G401 (cell line): ENCODE measurements at places on chromosomes 6 and 20.

DNA sequence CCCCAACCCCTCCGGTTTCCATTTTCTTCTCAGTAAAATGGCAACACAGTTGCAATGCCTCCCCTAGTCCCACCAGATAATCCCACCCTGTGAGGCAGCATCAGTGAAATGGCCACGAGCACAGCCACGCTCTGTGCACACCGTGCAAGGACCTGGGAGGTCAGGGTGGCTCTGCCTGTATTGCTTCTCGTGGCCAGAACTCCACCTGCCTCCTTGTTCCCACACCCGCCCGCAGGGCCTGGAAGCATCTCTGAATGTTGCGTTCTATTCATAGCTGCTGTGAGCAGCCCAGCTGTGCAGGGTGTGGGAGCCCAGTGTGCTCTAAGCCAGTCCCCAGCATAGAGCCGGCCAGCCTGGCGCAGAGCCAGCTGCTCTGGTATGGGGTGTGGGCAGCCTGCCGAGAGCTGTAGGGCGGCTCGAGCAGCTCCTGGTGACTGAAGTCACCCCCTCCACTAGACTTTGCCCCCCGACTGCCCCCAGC lies 161.1 kb downstream of the DLL1 start:
- no peak for DNase-seq

GRCh38 chr20:35610833-35611427 lies 4.7 kb upstream of the SPAG4 start:
- no peak for DNase-seq

DNA sequence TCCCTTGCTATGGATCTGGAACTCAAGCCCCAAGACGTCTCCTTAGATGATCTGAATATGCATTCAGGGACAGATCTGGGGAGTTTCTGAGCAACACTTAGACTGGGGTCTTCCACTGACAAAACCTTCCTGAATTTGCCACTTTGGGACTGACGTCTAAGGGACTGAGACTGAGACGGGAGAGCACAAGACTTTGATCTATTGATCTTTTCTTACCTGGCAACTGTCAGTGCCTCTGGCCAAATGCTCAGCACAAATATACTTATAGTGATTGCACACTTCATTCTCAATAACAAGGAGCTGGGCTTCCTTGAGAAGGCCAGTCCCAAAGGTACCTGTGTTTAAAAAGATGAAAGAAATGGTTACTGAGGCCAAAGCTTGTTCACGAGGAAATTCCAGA lies 131.8 kb downstream of the LPA start:
- no peak for DNase-seq

- no peak for DNase-seq
Measured at GRCh38 chr6:167794161-167795157, 32.3 kb upstream of the AFDN start.

DNA sequence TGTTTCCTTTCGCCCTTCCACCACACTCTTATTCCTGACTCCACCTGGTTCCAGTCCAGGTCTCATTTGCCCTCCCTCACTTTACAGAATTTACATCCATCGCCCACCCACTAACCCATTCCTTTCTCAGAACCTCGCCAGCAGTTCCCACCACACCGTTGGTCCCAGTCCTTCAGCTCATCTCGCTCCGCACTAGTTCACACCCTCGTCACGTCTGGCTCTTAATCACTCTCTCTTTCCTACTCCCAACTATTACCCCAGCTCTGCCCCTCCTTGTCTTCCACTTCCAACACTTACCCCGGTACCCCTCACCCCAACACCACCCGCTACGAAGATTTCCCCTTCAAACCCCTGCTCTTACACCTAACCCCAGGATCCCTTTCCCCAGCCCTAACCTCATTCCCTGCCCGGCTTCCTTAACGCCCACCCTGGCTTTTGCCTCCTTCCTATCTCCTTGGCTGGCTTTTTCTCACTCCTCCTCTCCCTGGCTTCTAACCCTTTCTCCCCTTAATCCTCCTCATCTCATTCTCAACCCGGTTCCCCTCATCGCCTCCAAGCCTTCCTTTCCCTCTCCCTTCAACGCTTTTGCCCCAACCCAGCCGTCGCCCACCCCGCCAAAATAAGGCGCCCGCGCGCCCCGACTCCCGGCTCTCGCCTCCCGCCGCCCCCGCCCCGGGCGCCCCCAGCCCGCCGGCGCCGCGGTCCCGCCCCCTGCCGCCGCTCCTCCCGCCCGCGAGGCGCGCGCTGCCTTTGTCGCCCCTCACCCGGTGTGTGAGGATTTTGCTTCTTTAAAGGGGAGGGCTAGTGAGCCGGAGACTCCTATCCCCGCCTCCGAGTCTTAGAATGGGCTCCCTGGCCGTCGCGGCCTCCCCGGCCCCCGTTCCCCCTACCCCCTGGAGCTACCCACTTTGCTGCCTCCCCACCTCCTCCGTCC lies 542 bp downstream of the USP49 start:
- peak; percentile 47 for DNase-seq

DNA sequence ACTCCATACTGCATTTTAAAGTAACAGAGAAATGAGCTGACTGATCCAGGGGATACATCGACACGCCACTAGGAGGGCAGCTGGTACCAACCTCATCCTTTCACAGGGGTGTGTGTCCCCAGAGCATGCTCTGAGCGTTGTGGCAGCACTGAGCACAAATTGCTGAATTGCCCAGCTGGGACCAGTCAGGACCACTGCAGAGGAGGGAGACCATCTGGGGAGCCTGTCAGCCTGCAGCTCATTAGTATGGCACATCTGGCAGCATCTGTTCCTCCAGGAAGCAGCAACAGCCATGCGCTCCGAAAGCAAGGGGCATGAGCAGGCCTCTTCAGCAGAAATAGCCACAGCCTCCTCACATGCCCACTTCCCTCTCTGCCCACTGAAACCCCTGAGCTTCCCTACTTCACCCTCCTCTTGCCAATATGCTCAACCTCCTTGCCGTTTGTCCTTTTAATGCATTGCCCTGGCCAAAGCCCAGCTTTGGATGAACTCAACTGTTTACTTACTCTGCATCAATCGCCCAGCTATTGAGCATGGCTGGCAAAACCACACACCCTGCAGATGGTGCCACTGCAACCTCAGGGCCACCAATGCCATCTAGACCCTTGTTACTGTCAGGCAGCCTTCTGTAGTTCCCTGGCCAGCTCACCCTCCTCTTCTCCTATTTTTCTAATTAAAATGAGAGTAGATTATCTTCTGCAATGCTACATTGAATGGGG lies 77.6 kb upstream of the NEDD9 start:
- DNase-seq = no peak

- no peak for DNase-seq
Measured at GRCh38 chr6:152572338-152573088, 64.6 kb downstream of the SYNE1 start.

DNA sequence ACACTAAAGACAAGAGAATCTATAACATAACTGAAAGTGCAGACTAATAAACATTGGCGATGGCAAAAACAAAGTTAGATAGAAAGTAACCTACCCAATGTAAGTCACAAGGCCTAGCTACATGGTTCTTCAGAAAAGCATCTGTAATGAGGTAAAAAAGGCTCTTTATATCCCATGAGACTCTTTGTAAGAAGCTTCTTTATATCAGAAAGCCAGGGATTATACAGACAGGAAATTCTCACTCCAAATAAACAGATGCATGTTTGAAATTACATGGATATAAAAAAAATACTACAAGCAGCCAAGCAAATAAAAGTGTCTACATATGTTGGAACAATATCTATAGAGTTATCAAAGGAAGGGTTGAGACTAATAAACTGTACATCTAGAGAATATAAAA lies 284.9 kb upstream of the NRSN1 start:
- no peak for DNase-seq

GRCh38 chr20:48019496-48019895 lies 234.2 kb upstream of the SULF2 start:
- no peak for DNase-seq

- no peak for DNase-seq
Measured at GRCh38 chr6:144767051-144767450, 481.9 kb downstream of the UTRN start.

DNA sequence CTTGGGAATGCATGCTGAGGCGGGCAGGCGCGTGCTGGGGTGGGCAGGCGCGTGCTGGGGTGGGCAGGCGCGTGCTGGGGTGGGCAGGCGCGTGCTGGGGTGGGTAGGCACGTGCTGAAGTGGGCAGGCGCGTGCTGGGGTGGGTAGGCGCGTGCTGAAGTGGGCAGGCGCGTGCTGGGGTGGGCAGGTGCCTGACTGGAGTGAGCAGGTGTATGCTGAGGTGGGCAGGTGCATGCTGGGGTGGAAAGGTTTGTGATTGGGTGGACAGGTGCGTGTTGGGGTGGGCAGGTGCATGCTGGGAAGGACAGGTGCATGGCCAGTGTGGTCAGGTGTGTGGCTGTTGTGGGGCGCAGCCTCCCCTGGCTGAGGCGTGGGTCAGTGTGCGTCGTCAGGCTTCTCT lies 404.1 kb downstream of the CDH4 start:
- no peak for DNase-seq

DNA sequence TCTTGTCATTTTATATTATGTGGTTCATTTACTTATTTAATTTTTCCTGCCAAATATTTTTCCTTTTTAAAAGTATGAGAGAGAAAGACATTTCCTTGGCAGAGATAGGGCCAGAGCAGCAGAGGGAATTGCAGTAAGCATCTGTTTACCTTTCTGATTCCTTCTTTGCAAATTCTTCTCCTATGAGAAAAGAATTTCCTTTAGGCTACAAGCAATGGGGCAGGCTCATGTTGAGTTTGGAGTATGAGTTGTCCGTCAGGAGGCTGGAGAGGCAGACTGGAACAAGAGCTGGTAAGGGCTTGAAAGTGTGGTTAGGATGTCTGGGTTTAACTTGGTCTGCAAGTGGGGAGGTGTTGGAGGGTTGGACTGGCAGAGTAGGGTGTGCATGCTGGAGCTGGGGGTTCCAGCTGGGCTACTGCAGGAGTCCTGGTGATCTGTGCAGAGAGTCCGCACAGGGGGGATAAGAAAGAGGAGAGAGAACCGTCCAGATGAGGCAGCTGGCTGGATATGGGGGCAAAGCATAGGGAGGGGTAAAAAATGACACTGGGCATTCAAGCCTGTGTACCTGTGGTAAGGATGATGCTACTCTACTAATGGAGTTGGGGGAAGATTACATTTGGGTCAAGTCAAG lies 19.7 kb downstream of the TIAM2 start:
- DNase-seq = no peak

GRCh38 chr6:96032661-96033060 lies 16.9 kb downstream of the FUT9 start:
- peak; percentile 33 for DNase-seq

DNA sequence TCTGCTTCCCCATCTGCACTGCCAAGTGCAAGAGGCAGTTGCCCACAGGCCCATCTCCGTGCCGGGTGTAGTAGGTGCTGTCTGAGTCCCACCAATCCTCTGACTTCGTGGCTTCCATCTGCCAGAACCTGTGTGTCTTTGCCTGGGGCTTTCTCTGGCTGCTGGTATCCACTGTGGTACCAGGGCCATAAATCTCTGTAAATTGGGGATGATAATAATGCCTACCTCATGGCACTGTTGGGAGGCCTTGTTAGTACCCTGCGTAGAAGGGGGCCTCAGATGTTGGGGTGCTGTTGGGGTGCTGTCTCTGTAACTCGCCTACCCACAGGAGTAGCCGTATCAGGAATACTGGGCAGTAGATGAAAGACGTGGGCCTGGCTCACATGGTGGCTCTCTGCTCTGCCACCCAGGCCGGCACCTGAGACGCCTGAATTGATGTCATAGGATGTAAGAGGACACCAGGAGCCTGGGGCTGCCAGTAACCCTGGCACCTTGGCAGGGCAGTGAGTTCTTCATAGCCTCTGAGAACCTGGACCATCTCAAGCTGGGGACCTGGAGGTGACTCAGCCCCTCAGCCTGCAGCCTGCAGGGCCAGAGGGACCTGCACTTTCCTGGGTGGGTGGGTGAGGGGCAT lies 94.1 kb upstream of the RNF24 start:
- peak; percentile 8 for DNase-seq

- DNase-seq = no peak
Measured at GRCh38 chr6:36798852-36799251, 40.4 kb downstream of the CPNE5 start.

DNA sequence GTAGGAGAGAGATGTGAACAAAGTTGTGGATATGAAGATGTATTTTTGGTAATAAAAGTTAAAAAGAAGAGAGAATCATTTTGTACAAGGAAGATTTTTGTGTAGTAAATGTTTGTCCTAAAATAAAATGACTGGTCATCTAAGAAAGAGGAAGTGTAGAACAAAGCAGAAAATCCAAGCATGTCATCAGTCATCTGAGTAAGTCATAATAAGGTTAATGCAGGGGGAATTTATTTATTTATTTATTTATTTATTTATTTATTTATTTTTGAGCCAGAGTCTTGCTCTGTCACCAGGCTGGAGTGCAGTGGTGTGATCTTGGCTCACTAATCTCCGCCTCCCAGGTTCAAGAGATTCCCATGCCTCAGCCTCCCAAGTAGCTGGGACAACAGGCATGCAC lies 15.7 kb upstream of the CGA start:
- DNase-seq = no peak

- peak; percentile 37 for DNase-seq
Measured at GRCh38 chr20:23508449-23509229, 17.7 kb downstream of the CST8 start.

DNA sequence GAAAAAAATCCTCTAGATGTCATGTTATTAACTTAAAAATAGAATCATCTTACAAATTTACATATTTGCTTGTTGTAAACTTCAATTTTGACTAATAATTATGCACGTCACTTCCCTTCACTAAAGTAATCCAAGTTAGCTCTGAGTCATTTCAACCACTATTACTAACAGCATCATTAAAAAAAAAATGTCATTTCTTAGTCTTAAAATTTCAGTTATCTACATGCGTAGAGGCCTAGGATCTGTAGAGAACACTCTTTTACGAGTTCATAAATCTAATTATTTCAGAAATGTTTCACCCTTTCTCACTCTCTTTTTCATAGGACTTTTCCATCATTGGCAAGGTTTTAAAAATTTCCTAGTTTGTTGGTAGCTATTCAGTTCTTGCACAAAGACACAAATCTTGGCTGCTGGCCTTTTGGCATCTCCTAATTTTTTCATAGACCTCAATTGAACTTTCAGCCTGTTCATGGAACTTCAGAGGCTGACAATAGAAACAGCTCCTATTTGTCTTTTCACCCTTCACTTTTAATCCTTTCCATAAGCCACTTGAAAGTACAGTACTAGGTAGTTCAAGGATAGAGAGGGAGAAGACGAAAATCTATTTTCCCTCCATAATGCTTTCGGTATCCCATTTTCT lies 61.5 kb downstream of the OGFRL1 start:
- peak; percentile 32 for DNase-seq

DNA sequence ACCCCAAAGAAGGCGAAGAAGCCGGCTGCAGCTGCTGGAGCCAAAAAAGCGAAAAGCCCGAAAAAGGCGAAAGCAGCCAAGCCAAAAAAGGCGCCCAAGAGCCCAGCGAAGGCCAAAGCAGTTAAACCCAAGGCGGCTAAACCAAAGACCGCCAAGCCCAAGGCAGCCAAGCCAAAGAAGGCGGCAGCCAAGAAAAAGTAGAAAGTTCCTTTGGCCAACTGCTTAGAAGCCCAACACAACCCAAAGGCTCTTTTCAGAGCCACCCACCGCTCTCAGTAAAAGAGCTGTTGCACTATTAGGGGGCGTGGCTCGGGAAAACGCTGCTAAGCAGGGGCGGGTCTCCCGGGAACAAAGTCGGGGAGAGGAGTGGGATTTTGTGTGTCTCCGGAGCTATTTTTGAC lies 69.6 kb downstream of the HFE start:
- DNase-seq = peak; percentile 69

GRCh38 chr20:11807054-11808048 lies 110.3 kb upstream of the BTBD3 start:
- DNase-seq = no peak

- no peak for DNase-seq
Measured at GRCh38 chr6:70385901-70386300, 27.4 kb upstream of the FAM135A start.

- no peak for DNase-seq
Measured at GRCh38 chr20:23249541-23249940, 101.0 kb upstream of the NXT1 start.

- DNase-seq = no peak
Measured at GRCh38 chr6:44005507-44005903, 121.7 kb downstream of the MRPL14 start.
